SK-N-SH treated with all-trans-retinoic acid at 6 μM for 48 hours (cell line): ENCODE measurements at places on chromosomes 13 and 19.

DNA sequence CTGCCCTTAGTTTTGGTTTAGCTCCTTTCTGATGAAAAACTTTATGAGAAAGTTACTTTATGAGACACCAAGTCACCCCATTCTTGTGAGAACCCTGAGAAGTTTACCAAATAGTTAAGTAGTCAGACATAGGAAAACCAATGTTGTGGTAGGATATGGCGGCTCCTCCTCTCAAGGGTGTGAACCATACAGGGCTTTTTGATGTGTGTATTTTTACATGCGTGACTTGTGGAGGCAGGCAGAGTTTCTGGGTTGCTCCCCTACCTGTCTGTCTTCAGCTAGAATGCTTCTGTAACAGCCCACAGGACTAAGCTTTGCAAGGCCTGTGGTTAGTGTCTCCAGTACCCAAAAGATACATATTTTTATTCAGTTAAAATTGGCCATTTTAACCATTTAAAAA, 18.3 kb downstream of the UBAC2 start:
- ATAC-seq = no peak

- no peak for ATAC-seq
Measured at GRCh38 chr19:41362143-41362847, 1.7 kb downstream of the B9D2 start.

DNA sequence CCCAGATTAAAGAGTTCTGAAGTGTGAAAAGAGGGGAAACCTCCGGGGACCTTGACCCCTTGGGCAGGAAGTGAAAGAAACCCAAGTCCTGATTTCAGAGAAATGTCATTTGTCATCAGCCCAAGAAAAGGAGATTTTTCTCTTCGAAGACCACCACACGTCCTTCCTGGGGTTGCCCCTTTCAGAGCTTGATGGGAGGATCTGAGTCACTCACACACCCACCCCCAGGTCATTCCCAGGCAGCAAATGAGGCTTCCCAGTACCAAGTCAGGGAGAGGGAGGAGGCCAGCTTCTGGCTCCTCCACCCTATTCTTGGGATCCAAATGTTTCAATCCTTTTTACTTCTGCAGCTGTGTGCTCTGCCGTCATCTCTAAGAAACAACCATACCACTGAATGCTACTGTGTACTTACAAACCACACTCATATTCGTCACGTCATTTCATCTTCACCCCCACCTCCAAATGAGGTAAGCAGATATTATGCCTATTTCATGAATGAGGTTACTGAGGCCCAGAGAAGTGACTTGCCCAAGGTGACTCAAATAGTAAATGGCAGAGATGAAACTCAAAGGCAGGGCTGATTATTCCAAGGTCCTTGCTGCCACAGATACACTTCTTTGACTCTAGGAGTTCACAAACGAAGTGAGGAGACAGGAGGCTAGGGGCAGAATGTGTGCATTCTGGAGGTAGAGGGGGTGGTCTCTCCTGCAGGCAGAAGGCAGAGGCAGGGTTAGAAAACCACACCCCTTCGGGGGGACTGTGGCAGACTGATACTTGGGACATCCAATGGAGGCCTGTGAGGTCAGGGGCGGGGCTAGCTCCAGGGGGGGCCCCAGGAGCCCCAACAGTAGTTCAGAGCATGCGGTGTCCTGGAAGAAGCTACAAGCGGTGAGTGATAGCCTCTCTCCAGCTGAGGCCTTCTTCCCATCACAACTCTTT, 5.0 kb upstream of the KMT2B start:
- ATAC-seq = no peak

DNA sequence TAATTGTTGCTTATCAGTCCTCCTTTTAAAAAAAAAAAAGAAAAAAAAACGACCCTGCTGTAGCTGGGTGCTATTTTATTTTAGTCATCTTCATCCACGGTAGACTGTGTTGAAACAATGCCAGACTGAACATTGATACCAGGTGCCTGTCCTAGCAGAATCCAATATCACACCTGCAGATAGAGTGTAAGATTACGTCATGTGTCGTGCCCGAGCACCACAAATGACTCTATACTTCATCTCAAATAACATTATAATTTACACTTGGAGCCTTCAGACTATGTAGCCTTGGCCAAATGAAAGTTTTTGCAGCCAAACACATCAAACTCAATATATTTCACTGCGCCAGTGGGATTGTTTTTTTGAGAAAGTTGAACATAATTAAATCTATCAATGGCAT, 410.6 kb downstream of the FGF9 start:
- ATAC-seq = no peak

- peak; percentile 56 for ATAC-seq
Measured at GRCh38 chr19:48645620-48646000, 377 bp downstream of the CA11 start.

DNA sequence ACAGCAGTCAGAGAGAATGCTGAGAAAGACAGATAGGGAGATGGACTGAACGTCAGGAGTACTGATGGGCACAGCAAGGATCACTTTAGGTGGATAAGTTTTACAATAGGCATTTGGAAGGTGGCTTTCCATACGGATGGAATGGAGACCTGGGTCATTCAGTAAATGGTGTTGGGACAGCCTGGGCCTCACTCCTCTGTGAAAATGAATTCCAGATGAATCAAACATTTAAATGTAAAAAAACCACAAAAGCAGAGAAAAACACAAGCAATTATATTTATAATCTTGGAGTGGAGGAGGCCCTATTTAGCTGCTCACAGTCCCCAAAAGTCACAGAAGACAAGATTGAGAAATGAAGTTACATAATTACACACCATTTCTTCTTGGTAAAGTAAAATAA, 4.7 kb downstream of the IL17D start:
- no peak for ATAC-seq

DNA sequence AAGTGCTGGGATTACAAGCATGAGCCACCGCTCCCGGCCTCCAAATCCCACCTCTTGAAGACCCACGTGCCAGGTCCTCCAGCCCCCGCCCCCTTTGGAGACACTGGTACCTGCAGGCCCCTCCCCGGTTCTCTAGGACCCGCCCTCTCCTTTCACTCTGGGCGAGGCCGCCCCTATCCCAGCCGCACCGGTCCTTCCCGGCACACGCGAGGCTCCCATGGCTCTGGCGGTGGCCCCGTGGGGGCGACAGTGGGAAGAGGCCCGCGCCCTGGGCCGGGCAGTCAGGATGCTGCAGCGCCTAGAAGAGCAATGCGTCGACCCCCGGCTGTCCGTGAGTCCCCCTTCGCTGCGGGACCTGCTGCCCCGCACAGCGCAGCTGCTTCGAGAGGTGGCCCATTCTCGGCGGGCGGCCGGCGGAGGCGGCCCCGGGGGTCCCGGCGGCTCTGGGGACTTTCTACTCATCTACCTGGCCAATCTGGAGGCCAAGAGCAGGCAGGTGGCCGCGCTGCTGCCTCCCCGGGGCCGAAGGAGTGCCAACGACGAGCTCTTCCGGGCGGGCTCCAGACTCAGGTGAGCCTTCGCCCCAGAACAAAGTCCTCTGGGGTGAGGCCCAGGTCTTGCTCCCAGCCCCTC, at the start of gene CBLC:
TSS of gene CBLC (plus strand) at position 176 of the 633 bp plus-strand sequence. CDS start at position 218, 42 bp downstream.
- no peak for ATAC-seq

DNA sequence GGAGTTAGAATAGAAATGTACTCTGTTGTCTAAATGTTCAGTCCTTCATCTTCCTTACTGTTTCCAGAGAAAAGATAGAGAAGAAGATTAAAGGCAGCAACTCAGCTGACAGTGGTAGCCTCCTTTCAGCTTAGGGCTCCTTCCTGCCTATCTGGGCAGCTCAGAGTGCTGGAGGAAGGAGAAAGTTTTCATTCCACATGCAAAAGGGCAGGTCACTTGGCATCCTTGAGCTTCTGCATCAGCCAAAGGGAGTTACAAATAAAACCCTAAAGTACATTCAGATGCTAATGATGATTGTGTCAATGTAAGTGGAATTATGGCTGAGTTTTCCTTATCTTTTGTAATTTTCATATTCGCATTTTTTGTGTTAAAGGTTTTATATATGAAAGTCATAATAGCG, 58.9 kb downstream of the ESD start:
- no peak for ATAC-seq

DNA sequence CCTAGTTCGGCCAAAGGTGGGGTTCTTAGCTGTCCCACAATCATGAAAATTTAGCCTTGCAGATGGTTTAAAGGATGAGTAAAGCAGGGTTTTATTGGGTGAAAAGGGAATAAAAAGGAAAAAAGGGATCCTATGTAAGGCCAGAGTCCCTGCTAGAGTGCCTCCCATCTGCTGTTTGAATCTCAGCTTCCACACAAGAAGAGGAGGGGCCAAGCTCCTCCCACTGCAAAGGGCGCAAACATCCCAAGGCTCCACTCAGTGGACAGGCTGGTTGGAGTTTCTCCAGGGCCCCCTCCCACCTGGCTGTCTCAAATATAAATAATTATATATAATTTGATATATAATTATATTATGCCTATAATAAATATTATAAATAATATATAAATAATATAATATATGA, 1272.1 kb upstream of the PCDH20 start:
- no peak for ATAC-seq

DNA sequence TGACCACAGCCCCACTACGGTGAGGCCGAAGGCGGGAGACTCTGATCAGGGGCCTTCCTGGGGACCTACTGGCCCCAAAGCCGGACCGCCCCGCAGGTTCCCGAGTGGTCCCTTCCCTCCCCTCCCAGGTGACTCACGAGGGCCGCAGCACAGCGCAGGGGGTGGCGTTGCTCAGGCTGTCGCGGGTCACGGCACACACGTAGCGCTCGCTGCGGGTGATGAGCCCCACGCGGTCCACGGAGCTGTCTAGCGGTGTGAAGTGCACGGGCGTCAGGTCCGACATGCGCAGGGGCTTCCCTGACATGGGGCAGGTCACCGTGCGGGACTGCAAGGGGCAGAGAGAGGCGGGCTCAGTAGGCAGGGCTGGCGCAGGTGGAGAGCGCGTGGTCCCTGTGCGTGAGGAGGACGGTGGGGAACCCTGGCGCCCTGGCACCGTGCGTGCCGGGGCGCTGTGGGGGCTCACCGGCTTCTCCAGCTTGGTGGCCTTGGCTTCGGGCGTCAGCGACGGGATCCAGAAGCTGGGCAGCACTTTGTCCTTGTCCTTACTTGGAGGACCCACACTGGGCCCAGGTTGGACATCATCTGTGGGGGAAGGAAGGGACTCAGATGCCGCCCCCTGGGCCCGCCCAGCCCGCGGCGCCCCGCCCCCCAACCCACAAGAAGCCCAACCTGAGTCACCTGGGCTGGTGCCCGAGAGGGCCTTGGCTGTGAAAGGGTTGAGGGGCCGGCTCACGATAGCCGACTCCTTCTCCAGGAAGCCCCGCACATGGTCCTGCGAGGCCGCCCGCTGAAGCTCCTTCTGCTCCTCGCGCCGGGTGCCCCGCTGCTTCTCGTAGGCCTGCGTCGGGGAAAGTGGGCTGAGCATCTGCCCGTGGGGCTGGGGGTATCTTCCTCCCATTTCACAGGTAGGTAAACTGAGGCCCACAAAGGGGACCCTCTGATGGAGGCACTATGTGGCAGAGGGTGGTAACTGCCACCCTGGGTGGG, 23.7 kb downstream of the NOSIP start:
- ATAC-seq = no peak

DNA sequence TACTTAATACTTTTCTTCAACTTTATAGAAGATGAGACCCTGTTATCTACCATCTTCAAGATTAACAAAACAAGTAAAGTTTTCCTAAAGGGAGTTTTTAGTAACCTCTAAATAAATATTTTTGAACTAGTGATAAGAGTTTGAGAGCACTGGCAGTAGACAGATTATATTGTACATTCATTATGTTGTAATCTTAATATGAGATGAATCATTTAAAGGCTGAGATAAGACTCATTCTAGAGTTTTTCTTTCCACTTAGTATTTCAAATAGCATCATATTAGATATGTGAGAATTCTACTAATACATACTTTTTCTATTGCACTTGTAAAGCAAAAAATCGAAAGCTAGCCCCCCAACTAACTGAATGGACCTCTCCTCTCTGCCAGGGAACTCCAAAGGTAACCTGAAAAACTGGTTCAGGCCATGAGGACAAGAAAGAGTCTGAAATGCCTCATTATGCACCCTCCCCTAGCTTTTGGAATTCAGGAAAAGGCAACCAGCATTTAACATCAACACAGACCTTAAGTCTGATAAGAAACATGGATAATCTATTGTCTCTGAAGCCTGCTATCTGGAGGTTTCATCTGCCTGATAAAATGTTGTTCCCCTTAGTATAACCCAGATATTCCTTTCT, 875.4 kb upstream of the SLC10A2 start:
- no peak for ATAC-seq

- ATAC-seq = no peak
Measured at GRCh38 chr13:49820591-49821215, 28.2 kb upstream of the KPNA3 start.

GRCh38 chr19:49528211-49528771, 488 bp downstream of the RCN3 start:
- no peak for ATAC-seq
